ENCODE measurements at places on chromosomes 4 and X.
A peak's percentile ranks its signal among the peaks of the same experiment; 100 is the strongest.

GRCh38 chrX:146189371-146189770 lies 371.7 kb downstream of the SLITRK2 start:
- no peak for DNase-seq

GRCh38 chr4:26522478-26522877 lies 32.2 kb upstream of the CCKAR start:
- DNase-seq, result peak; percentile 65

DNA sequence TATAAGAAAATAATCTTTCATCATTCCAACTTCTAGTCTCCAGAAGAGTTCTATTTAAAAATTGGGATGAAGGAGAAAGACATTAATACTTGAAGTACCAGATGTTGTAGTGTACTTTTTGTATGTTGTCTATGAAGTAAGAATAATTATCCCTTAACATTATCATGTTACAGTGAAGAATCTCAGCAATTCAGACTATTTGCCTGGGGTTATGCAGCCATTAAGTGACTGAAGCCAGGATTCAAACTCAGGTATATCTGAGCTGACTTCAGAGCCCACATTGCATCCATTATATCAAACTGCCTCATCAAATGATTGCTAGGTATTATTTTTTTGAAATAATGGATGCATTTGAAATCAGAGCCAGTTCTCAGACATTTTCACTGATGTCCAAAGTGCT lies 76.1 kb upstream of the FHDC1 start:
- DNase-seq, result peak; percentile 36

DNA sequence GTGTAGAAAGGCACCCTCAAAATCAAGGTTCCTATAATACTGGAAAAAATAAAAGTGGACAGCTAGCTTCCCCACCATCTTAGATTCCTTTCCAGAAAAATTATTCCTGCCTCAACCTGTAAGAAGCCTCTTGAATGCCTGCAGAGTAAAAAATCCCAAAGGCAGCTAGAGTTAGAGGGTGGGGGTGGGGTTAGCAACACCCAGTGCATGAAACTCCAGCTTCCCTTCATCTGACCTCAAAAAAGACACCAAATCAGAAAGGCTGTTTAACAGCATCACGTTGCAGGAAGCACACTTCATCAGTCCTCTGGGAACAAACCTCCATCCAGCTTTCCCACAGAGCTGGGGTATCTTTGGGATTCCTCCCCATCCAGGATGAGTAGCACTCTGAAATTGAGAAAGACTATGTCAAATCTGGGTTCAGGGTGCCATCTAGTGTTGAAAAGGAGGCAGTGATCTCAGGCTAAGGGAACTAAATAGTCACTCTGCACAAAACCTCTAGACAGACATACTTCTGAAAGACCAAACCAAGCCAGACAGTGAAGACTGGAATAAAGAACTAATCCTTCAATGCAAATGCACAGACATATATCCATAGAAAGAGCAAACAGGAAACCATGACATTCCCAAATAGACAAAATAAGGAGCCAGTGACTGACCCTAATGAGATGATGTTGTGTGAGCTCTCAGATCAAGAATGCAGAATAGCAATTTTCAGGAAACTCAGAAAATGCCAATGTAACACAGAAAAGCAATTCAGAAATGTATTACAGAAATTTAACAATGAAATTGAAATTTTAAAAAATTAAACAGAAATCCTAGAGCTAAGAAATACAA lies 97.9 kb downstream of the ARHGEF9 start:
- peak; percentile 76 for DNase-seq

DNA sequence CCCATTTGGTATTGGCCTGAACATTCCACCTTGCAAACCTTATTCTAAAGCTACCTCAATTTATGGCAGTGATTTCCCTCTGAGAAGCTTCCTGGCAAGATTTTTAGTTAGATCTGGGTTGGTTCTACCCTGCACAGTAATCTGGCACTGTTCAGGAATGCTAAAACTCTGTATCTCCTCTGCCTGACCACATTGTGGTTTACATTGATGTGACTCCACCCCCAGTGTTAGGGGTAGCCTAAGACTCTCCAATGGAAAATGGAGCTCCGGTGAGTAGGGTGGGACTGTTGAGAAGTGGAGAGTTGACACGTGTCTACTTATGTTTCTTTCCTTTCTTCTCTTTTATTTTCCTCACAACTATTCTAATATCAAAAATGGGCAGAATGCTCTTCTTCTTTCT lies 45.4 kb downstream of the BMPR1B start:
- DNase-seq, result peak; percentile 15

DNA sequence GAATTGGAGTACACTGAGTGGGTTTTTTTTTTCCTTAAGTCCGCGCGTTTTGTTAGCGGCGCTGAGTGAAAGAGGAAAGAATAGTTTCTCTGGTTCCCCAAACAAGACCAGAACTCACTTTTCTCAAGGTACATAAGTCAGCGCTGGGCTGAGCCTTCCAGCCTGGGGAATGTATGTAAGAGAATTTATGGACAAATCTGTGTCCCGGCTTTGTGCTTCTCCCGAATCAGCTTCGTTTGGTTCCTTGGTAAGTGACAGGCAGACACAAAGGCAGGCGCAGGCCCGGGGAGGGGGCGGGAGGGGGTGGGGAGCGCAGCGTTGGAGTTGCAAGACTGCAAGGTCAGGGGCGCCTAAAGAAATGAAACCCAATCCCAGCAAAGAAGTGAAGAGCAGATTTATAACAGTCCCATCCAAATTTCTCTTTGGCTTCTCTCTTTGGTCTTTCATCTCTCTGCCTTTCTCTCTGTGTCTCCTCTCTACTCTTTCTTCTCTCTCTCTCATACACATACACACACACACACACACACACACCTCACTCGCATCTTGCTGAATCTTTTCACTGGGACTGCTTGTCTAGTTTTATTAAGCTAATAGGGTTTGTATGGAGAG lies 981 bp downstream of the TET2 start:
- peak; percentile 46 for DNase-seq

Data from EH (cell line).